ENCODE measurements at places on chromosomes 11 and 22.

GRCh38 chr11:14905104-14906033 lies 13.3 kb upstream of the CYP2R1 start:
- peak; percentile 63 for DNase-seq

DNA sequence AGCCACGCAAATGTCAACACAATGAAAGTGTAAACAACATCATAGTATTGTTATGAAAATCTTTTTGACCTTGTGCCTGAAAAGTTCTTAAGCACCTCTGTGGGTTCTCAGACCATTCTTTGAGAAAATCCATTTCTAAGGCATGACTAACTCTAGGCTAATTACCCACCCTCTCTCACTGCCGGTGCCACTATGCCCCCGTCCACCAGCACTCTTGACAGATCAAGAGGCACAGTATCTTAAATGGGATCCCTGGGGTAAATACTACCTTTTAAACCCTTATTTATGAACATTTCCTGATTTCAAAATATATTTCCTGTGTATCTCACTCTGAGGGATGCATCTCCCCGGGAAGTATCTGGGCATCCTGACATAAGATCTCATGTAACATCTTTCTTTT lies 607.5 kb downstream of the METTL15 start:
- no peak for DNase-seq

GRCh38 chr11:118997627-118998387 lies at the start of gene CENATAC:
Gene CENATAC (plus strand): TSS chr11:118998138. CDS start chr11:118998198, 60 bp downstream.
- peak; percentile 93 for DNase-seq

DNA sequence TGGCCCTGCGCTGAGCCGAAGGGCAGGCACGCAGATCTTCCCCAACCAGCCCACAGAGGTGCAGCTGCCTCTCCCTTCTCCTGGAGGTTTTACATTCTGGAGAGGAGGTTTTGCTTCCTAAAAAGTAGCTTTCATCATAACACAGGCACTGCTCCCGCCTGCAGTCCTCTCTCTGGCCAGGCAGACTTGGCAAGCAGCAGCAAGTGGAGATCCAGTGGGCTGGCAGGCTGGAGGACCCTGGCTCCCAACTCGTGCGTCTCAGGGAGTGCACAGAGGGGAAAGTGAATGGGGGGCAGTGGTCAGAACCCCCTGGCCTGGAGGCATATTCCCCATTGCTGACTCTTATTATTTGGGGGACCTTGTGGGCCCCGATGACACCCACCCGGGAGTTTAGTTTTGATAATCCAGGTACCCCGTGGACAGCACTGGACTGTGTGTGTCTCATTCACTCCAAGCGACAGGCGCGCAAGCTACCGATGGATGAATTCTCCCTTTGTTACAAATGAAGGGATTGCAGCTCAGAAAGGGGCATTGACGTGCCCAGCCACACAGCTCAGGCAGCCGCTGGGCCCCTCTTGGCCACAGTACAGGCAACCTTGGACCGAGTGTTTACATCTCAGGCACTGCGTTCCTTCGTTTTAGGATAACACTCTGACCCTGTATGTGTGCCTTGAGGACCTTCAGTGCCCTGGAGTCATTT lies 1223.9 kb downstream of the BRD1 start:
- no peak for DNase-seq

DNA sequence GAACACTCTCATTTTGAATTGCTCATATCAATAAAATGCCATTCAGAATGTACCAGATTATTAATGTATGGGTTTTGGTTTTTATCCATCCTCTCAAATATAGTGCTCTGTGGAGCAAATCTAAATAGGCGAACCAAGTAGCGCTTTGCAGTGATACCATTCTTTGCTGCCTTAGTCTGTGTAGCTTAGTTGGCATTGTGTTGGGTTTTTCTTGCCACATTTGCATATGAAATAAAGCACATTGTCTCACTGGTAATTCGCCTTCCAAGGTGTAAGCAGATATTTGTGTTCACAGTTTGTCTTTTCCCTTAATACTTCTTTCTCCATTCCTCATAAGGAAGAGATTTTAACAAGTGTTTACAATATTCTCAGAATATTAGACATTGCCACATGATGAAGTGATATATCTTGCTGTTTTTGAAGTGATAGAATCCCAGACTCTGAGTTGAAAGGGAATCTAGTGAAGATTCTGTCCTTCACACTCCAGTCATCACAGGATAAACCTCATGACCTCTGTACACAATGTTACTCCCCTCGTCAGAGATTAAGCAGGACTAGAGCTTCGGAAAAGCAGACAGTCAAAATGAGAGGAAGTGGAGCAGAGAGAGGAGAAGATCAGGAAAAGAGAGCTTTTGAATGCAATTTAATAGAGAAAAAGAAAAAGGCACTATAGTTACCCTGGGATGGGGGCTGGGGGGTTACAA lies 16.5 kb downstream of the C11orf91 start:
- DNase-seq: no peak

Measured in activated CD4-positive, alpha-beta T cell treated with anti-CD3 and anti-CD28 coated beads, Interleukin-2, amount 50 U/mL, for 4 hours (primary cell).